KBM-7 (cell line): ENCODE measurements at places on chromosomes 4 and X.

DNA sequence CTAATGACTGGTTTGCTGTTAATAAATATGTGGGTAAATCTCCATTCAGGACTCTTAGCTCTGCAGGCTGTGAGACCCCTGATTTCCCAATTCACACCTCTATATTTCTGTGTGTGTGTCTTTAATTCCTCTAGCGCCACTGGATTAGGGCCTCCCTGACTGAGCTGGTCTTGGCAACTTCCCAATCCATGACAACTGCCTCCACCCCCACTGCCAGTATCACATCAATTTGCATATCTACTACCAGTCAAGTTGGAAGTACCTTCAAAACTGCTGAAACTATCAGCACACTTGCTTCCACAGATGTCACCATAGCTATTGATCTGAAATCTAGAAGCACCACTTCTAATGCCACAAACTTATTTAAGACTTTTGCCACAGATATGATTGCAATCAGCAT, 27.6 kb downstream of the OPRPN start:
- DNase-seq, result no peak

- DNase-seq, result no peak
Measured at GRCh38 chrX:110519906-110520452, 161.3 kb downstream of the RTL9 start.

DNA sequence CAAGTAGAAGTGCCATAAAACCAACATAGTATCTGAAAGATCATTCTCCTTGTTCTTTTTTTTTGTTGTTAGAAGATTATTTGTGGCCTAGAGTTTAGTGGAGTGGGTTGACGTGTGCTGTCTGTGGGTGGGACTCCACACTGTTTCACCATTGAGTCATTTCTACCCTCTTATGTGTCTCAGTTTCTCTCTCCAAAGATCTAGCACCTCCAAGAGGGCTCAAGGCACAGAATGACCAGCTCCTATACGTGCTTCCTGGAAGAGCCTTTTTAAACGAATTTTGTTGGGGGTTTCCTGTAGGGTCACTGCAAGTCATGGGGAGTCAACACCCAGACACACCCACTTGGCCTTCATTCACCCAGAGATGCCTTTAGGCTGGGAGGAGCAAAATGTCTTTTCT, 150.1 kb downstream of the KLF8 start:
- no peak for DNase-seq

DNA sequence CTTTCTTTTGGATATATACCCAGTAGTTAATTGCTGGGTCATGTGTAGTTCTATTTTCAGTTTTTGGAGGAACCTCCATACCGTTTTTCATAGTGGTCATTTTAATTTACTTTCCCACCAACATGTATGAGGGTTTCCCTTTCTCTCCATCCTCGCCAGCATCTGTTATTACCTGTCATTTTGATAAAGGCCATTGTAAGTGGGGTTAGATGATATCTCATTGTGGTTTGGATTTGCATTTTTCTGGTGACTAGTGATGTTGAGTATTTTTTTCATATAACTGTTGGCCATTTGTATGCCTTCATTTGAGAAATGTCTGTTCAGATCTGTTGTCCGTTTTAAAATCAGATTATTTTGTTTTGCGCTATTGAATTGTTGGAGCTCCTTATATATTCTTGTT, 28.8 kb upstream of the CXCL2 start:
- no peak for DNase-seq

DNA sequence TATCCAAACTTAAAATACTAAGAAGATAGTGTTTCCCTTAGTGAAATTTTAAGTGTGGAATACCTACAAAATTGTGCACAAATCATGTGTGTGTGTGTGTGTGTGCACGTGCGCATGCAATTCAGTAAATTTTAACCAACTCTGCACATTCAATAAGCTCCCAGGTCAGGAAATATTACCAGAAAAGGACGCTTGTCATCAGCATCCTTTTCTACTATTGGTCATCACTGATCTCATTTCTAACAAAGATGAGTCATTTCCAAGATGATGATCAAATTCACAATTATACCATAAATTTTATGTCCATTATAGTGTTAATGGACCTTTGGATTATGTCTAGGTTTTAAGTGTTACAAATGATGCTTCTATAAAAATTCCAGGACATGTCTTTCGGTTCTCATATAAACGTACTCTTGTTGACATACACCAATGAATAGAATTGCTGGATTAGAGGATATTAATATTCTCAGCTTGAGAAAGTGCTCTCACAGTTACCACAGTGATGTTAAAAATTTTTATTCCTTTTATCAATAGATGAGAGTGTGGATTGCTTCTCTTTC, 560.9 kb upstream of the AGA start:
- DNase-seq, result no peak

GRCh38 chr4:87974856-87975462, 555 bp upstream of the SPP1 start:
- DNase-seq, result no peak

GRCh38 chr4:133320576-133321170, 171.6 kb downstream of the PCDH10 start:
- peak; percentile 73 for DNase-seq

GRCh38 chr4:175470131-175470530, 341.9 kb downstream of the GPM6A start:
- no peak for DNase-seq
